ENCODE measurements at places on chromosomes 12 and 14.
A peak's percentile ranks its signal among the peaks of the same experiment; 100 is the strongest.

GRCh38 chr14:64434528-64434927 is 30.8 kb upstream of the AKAP5 start:
- DNase-seq, result no peak

DNA sequence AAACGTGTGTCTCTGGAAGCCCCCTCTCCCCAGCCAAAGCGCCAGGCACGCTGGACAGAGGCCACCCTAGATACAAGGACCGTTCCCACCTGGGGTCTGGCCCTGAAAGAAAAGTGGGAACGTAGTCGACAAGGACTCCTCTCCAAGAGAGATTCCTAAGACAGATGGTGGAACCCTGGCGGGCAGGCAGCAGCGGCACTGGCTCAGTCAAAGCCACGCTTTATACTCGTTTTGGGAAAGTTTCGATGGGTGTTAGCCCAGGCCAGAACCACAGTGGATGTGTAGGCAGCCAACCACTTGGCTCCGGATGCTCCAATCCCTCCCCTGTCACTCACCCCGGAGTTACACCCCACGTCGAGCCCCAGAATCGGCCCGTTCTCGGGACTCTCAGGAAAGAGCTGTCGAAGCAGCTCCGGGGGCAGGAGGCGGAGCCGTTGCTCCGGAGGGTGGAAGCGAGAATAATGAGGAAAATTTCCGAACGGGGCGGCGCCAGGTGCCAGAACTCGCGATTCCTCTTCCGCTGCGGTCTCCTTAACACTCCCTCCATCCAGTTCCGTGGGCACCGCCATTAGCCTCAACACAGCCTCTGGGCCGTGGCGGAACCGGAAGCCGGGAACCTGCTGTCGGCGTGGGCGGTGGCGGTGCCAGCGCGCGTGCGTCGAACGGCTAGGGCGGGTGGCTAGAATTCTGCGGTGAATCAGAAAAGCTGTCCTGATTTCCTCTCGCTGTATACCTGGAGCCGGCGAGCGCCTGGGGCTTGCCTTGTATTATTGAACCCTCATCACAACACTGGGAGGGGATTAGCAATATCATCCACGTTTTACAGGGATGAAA is at the start of gene BCDIN3D:
Gene BCDIN3D (minus strand): TSS at position 588 of the 834 bp plus-strand sequence. CDS start 19 bp downstream, at position 569.
- peak; percentile 94 for DNase-seq

- no peak for DNase-seq
Measured at GRCh38 chr14:36113341-36113740, 63.2 kb downstream of the PTCSC3 start.

DNA sequence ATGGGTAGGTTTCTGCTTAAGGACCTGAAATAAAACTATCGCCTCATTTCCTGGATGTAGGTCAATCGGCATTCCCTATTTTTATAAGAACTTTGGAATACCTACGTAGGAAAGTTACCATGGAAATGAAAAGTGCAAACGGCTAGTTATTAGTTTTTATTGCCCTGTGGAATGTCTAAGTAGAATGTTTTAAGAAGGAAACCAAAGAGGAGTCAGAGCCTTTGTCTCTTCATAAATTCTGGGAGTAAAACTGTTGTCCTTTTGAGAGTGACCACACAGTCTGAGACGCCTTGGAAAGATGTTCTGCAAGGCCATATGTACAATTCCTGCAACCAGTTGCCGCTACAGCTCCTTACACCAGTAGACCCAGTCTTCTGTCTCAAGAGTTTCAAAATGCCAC is 176.0 kb upstream of the SEL1L start:
- no peak for DNase-seq

DNA sequence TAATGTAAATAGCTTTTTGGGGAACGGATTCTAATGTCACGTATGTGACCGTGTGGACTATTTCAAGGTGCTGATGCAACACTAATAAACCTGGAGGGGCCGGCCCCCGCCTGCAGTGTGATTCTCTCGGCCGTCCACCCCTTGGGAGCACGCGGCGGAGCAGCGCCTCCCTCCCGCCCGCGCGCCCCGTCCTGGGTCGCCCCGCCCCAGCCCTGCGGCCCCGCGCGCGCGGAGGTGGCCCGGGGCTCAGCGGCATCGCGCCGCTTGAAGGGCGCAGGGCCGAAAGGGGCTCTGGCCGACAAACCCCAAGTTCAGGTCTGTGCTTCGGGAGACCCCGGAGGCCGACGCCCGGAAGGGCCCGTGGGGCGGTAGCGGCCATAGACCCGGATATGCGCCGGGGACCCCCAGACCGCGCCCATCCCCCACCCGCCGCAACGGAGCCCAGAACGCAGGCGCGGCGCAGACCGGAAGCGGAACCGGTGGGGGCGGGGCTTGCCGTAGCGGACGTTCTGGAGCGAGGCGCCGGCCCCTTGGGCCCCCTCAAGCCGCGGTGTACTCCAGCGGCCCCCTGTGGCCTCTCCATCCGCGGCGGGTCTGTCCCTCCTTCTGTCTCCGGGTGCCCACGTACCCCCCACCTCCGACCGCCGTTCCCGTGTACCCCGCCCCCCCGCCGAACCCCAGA is at the start of gene TEX22:
Gene TEX22 (plus strand): TSS at position 495 of the 682 bp plus-strand sequence. CDS start 803 bp downstream, outside the sequence.
- DNase-seq, result peak; percentile 77

GRCh38 chr14:63677891-63678379 is 36.3 kb upstream of the WDR89 start:
- no peak for DNase-seq

DNA sequence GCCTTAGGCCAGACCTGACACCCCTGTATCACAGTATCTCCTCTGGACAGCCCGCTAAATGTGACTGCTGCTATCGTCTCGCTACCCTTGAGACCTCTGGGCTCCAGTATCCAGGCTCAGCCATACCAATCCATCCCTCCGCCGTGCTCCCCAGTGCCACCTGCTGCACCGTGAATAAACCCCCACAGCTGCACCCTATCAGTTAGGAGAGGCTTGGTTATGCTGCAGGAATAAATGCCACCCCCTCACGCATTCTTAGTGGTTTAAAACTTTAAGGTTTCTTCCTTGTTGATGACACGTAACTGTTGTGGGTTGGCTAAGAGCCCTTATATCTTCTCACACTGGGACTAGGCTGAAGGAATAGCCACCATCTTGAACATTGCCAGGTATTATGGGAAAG is 12.1 kb downstream of the CCDC63 start:
- DNase-seq, result no peak

DNA sequence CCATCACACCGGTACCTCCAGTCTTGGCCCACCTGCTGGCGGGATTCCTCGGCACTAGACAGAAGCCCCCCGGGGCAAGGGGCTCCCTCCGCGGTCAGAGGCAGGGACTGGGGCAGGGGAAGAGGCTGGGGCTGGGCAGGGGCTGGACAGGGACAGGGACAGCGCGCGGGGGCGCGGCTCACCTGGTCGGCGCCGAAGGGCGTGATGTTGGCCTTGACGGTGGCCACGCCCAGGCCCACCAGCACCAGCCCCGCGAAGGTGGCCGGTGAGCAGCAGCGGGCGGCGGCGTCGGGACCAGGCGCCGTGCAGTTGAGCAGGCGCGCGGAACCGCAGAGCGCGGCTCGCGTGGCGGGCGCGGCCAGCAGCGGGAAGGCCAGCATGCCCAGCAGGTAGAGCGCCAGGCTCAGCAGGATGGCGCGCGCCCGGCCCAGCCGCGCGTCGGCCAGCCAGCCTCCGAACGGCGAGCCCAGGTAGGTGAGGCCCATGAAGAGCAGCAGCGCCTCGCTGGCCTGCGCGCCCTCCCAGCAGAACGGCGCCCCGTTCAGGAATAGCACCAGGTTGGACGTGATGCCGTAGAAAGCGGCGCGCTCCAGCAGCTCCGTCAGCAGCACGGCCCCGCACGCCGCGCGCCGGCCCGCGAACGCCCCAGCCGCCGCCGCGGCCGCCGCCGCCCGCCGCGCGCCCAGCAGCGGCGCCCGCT is 392 bp downstream of the SLC15A4 start:
- no peak for DNase-seq

DNA sequence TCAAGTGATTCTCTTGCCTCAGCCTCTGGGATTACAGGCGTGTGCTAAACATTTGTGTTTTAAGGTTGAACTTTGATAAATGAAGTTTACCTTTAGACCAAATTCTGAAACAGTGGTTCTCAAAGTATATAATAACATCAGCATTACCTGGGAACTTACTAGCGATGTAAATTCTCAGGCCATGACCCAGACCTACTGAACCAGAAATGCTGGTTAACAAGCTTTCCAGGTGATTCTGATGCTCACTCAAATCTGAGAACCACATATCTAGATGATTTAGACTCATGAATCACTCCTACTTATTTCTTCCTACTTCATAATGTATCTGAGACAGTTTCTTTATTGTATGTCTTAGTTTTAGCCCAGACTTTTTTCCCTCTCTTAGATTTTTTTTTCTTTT is 43.6 kb downstream of the RAD51B start:
- no peak for DNase-seq

- no peak for DNase-seq
Measured at GRCh38 chr12:95870897-95871296, 12.1 kb downstream of the SNRPF start.

GRCh38 chr14:60102389-60102788 is 10.7 kb downstream of the PCNX4 start:
- DNase-seq, result peak; percentile 66

- DNase-seq, result peak; percentile 87
Measured at GRCh38 chr12:121786440-121786825, 7.1 kb downstream of the RHOF start.

GRCh38 chr14:21097636-21098075 is 799 bp downstream of the ZNF219 start:
- DNase-seq, result peak; percentile 52

- DNase-seq, result no peak
Measured at GRCh38 chr12:92778525-92778924, 75.7 kb downstream of the PLEKHG7 start.

- no peak for DNase-seq
Measured at GRCh38 chr12:1845427-1845826, 25.1 kb downstream of the LRTM2 start.

DNA sequence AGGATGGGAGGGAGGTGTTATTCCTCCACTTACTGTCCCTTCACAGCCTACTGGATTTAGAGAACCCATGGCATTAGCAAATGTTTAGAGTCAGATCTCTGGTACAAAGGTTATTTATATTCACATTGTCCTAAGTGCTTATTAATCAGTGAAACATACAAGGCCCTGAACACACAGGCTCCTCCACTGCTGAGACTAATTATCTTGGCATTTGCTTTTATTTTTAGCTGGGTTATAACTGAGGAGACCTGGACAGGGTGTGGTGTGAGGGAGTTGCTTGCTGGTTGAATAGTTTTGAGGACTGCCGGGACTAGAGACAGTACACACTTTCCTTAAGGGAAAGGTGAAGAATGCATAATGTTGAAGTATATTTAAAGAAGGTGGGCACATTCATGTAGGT is 77.5 kb downstream of the FIGNL2 start:
- DNase-seq, result no peak

Measured in inflammatory macrophage (primary cell).